ENCODE measurements at places on chromosomes 6 and 20.

- no peak for DNase-seq
Observed at GRCh38 chr6:163952005-163952404, 537.5 kb downstream of the QKI start.

DNA sequence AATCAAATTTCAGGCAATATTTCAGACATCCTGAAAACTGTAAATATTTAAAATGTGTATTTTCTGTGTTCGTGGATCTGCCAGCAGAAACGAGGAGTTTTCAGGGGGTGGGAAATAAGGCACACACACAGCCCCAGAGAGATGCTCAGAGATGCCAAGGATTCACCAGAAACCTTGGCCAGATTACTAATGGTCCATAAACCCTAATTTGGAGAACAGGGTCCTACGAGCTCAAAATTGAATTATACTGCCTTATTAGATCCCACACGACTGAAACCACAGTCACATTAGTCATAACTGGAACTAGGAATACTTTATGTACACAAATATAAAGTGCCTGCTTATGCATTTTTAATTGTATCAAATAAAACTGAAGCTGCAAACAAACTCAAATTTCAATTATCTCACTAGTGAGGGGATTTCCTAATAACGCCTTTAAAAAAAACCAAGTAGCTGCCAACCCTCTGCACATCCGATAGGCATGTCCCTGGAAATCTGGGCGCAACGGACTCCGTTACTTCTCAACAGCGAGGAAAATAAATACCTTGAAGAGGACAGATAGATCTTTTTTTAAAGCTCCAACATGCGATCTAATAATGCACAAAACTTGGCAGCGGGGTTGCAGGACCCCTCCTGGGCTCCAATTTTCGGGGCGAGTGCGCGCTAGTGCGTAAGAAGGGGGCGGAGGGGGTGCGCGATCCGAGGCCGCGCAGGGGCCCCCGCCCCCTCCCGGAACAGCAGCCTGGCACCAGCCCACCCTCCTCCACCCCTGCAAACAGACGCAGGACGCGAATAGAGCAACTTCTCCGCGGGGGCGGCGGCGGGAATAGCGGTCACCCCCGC, 897 bp downstream of the CHD6 start:
- peak; percentile 57 for DNase-seq

- DNase-seq, result no peak
Observed at GRCh38 chr6:112990971-112991370, 643.8 kb downstream of the RFPL4B start.

- DNase-seq, result no peak
Observed at GRCh38 chr6:28657769-28658465, 132.2 kb downstream of the GPX5 start.

DNA sequence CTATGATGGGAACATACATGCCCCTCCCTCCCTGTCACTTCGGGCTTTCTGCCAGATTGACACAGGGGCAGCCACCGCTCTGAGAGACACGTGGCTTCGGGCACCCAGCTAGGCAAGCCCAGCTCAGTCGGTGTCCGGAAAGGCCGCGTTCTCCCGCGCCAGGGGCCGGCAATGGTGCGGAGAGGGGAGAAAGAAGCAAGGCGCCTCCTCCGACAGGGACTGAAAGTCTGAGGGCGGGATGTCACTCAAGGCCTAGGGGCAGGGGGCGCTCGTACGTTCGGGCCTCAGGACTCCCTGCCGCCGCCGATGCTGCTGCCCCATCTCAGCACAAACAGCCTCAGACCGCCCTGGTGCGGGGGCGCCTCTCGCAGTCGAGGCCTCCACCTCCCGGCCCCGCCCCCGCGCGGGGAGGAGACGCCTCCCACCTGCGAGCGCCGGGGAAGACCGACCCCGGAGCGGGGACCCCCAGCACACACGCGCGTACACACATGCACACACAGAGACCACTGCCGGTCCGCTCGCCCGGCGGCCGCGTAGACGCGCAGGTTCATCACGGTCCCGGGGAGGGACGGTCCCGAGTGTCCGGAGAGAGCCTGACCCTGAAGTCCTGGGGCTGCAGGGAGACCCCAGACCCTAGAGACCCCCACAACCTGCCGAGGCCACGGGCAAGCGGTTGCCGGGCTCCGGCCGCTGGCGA, 1.9 kb downstream of the GRM4 start:
- DNase-seq, result no peak

- no peak for DNase-seq
Observed at GRCh38 chr6:28485482-28485881, 30.1 kb downstream of the GPX6 start.

DNA sequence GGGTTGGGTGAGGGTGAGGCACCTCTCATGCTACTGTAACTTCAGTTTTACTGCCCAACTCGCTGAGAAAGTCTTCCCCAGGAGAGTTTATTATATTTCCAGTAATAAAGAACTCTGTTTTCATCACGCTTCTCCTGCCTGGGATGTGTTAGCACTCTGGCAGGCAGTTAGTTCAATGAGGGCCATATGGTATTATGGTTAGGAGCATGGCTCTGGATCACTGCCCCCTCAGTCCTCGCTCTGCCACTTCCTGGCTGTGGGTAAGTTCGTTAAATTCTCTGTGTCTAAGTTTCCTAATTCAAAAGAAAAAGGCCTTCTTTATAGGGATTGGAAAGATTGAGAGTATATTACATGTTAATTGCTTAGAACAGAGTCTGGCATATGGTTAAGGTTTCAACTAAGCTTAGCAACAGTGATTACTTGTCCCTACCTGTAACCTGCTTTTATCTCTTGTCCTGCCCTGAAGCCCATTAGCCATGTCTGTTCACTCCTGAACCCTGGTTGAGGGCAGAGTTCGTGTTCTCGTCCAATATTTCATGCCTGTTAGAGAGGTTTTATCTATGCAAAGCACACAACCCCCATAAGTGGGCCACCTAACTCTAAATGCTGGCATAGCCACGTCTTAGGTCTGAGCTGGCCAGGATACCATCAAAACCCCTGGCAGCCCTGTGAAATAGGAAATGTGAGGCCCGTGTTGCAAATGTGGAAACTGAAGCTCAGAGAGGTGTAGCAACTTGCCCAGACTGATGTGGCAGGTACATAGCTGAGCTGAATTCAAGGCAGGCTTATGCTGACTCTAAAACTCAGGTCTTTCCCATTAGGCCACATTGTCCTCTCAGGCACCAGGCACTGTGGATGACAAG, 342.5 kb upstream of the JARID2 start:
- DNase-seq, result no peak

GRCh38 chr6:87628881-87629280, 38.9 kb downstream of the ORC3 start:
- no peak for DNase-seq

DNA sequence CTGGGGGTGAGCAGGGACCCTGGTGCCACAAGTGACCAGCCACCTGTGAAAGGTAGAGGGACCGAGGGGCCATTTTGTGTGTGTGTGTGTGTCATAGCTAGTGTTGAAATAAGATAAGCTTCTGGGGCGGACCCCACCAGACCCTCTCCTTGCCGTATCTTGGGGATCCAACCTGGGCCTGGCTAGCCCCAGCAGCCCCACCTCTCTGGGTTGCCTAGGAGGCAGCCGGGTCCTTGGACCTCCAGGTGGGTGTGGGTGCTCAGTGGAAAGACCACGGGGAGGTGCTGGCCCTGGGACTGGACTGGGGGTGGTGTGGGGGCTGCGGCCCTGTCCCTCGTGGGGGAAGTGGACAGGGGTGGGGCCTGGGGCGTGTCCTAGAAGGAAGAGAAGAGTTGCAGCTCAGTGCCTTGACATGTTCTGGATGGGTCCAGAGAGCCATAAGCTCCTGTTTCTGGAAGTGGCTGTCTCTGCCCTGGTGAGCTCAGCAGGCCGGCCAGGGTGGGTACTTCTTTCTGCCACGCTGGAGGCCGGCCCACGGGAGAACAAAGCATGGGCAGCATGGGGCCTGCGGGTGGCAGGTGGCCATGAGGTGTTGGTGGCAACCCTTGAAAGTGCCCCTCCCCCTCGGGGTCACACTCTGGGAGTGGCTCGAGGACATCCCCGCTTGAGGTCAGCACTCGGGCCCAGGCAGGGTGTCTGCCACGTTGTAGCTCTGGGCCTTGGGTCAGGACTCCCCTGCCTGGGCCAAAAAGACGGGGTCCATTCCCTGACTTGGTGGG, 8.4 kb downstream of the RBBP8NL start:
- DNase-seq, result no peak

DNA sequence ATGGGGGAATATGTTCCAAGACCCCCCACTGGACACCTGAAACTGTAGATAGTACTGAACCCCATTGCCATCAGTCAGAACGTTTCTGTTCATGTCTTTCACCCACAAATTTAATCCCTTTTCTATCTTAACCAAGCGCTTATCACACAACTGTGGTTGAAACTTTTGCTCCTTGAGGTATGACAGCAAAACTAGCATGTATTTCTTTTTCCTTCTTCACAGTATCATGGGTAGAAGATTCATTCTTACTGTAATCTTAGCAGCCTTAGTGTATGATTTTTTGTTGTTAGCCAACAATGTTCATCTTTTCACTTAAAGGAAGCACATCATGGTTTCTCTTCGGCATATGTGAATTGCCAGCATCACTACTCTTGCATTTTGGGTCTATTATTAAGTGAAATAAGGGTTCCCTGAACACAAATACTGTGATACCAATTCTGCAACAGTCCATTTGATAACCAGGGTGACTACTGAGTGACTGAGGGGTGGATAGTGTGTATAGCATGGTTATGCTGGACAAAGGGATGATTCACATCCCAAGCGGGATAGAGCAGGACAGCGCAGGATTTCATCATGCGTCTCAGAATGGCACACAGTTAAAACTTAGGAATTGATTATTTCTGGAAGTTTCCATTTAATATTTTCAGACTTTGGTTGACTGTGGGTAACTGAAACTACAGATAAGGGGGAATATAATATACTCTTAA, 41.8 kb downstream of the KCNS1 start:
- no peak for DNase-seq

DNA sequence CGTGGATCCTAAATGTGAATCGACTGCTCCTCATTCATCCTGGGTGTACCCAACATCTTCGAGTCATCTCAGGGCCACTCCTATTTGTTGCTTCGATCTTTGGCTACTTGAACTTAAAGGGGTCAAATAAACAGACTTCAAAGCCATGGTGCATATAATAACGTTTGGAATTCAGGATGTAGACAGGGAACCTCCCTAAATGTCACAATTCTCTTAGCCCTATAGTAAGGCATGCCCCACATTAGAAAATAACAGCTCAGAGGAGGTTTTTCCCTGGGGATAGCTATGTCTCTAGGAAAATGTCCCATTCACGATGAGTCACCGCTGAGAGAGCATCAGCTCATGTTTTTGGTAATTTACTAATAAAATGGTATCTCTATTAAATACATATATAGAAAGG, 54.8 kb upstream of the BMP6 start:
- DNase-seq, result no peak

GRCh38 chr20:51372176-51372803, 170.2 kb downstream of the NFATC2 start:
- DNase-seq, result peak; percentile 73

DNA sequence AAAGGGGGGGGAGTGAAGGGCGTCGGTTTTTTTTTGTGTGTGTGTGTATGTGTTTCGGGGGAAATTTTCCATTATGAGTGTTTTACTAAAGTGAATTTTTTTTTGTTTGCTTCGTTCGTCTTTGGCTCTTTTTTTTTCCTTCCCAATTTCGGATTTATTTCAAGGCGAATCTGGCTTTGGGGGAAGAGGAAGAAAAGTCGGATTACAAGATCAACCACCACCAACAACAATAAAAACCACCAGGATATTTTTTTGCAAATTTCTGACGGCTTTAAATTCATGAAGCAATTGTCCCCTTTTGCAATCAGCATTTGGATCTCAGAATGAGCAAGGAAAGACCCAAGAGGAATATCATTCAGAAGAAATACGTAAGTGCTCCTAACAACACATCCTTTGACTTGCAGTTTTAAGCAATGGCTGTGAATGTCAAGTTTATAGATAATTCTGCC, 372 bp downstream of the JARID2 start:
- no peak for DNase-seq

DNA sequence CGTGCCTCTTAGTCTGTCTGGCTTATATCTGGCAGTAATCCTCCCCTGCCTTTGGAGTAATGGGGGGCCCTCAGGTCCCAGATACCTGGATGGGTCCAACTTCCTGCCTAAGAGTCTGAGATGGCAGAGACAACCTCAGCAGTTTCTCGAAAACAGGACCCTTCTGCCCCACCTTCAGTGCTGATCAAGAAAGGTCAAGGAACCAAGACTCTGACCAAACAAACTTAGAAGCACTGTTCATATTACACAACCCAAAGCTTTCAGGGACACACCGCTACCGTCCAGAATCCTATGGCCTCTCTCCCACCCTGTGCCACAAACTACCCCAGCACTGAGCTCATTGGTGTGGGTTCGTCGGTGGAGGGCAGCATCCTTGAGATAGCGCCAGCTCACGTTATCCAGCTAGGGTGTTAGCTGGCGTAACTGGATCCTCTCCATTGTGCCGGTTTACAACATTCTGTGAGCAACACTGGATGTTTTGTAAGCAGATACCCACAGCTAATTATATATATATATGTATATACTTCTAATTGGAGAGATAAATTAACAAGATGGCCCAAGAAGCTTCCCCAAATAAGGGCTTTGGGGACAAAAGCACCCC, 7.6 kb upstream of the TMC2 start:
- DNase-seq, result no peak

DNA sequence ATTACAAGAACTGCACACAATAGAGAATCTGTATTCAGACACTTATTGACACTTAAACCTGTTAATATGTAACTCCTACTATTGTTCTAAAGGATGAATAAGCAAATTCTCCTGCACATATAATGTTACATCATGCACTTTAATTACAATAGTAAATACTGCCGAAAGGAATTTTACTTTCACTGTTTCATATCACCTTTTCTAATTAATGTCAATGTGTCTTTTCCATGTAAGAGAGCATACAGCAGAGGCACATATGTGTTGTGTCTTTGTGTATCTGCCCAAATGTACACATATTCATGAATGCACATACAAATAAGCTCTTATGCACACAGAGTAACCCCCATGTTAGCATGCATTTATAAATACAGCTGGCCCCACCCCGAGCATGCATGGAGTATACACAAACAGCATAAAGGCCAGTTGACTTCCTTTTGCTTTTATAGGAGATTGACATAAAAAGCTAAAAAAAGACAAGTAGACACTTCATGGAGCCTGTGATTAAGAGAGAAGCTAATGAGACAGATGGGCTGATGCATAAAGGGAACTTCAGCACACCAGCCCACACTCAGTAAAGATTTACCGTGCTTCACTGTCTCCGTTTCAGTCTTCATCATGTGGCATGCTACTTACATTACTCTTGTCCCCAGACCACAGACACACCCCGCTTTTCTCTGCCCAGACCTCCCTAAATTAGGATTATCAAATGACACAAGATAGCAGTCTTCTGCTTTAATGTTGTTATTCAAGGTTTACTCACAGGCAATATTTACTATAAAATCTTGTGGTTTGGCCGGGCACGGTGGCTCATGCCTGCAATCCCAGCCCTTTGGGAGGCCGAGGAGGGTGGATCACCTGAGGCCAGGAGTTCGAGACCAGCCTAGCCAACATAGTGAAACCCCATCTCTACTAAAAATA, 184.6 kb downstream of the ATXN1 start:
- no peak for DNase-seq

GRCh38 chr20:51575486-51575885, 33.0 kb upstream of the NFATC2 start:
- no peak for DNase-seq

GRCh38 chr20:57212534-57213276, 53.7 kb downstream of the BMP7 start:
- peak; percentile 58 for DNase-seq

Measured in heart left ventricle (tissue), 16 donors.